ENCODE measurements at places on chromosomes 12 and 14.

DNA sequence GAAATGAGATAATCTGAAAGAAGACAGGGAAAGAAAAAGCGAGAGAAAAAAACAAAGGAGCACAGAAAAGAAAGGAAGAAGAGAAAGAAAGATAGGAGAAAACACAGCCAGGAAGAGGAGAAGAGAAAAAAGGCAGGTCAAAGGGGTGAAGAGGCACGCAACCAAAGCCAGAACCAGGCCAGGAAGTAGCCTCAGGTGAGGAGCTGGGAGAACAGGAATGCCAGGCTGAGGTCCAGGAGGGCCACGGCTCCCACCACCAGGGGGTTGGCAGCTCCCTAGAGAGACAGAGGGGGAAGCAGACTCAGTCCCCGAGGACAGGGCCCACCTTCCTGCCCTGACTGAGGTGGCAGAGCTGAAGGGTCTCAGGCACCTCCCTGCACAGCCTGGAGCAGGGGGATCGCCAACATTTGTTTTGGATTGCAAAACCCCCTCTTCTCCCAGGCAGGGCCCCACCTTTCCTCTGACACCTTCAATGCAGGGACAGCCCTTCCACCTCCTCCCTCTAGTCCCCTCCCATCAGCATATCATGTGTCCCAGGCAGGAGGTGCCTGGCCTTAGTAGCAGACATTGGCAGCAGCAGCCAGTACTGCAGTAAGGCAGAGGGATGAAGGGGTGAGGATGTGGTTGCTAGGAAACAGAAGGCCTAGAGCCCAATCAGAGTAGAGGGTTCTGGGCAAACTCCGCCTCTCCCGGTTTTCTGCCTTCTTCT is 2.0 kb upstream of the AP1G2 start:
- no peak for DNase-seq

DNA sequence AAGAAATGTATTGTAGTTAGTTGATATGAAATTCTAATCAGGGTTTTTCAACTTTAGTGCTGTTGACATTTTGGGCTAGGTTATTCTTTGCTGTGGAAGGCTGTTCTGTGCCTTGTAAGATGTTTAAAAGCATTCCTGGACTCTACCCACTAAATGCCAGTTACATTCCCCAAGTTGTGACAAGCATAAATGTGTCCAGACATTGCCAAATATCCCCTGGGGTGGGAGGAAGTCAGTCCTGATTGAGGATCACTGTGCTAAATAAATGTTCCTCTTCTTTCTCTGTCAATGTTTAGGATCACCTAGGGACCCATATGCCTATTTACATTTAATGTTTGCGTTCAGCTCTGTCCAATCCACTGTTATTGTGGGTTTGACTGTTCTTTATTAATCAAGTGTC is 268.3 kb downstream of the TMTC2 start:
- no peak for DNase-seq

GRCh38 chr12:91640021-91640420 is 457.4 kb upstream of the DCN start:
- no peak for DNase-seq

DNA sequence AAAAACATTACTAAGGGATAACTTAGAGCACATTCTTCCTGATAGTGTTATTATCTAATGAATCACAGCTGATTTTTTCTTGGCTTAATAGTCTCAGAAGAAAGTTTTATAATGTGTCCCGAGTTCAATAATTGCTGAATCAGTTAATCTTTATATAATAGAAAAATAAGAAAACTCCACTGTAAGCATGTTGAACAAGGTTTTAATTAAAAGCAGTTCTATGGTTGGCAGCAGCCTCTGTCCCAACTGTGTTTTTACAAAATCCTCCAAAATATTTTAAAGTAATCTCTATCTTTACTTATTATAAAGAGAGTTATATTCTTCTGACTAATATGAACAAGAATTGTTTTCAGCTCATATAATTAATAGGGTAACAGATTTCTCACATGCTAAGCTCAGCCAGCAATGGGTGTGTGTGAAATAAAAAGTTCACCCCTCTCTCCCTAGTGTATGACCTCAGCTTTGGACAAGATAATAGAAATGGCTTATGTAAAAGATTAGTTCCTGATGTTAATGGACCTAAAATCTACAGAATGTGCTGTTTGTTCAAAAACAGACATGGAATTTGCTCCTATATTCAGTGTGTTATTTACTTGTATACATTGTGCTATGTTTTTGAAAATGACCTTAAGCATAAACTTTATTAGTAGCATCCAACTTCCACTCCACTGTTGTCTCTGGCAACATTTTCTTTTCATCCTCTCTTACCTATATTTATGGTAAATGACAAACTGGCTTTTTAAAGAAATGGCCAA is 67.1 kb upstream of the DCN start:
- DNase-seq, result no peak

DNA sequence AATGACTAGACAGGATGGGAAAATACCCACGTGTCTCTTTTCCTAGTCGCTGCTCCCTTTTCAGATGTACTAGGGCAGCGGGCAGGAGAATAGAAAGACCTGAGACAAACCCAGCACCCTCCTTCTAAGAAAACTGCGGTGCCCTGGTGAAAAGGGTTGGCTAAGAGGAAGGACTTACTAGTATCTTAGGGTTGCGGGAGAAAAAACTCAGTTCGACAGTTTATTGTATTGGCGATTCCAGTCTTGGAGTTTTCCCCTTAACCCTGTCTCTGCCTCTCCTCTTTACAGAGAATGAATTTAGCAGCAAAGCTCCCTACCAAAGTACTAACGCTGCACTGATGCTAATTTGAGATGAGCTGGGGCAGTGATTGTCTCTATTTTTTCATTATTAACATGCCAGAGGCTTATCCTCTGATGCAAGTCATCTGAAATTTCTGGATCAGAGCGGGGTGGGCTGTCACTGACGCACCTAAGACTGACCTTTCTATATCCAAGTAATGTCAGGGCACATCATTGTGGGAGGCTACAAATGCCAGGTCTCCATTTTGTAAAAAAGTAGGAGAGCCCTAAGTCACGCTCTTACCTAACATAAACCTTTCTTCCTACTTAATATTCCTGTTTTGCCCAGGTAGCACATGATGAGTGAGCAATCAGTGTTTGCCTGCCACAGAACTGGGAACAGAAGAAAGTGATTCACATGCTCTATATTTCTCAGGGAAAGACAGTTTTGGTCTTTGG is 916 bp upstream of the PAWR start:
- DNase-seq, result peak; percentile 92

- no peak for DNase-seq
Observed at GRCh38 chr12:11768233-11768965, 118.9 kb downstream of the ETV6 start.

DNA sequence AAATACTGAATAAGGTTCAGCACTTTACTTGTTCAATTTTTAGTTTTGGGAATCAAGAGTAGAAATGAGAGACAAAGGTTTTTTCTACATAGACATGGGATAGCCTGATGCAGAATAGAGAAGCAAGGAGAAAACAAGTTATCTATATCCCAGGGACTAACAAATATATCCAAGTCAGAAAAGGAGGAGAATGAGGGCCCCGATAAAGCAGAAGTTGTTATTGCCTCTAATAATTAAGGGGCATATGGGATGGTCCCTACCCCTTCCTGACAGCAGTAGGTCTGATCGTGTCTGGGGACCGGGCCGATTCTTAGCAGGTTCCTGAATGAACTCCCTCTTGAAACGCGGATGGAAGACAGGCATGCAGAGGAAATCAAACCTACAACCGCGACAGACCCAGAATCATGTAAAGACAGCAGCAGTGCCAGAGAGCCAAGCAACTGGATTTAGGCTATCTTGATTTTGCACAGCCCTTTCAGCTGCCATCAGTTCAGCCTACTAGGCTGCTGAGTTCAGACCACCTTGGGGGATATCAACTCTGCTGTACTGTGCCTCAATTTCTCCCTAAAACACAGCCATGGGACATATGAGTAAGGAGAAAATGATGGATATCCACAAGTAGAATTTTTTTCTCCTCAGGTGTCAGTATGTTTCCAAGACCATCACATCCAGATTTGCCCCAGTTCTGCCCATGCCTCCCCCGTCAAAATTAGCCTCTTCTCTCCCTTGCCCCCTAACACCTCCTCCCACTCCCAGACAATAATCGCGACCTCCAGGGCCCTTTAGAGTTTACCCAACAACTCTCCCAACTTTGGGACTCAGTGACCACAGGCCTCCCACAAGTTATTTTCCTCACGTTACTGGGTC is 706 bp downstream of the PRMT5 start:
- no peak for DNase-seq

DNA sequence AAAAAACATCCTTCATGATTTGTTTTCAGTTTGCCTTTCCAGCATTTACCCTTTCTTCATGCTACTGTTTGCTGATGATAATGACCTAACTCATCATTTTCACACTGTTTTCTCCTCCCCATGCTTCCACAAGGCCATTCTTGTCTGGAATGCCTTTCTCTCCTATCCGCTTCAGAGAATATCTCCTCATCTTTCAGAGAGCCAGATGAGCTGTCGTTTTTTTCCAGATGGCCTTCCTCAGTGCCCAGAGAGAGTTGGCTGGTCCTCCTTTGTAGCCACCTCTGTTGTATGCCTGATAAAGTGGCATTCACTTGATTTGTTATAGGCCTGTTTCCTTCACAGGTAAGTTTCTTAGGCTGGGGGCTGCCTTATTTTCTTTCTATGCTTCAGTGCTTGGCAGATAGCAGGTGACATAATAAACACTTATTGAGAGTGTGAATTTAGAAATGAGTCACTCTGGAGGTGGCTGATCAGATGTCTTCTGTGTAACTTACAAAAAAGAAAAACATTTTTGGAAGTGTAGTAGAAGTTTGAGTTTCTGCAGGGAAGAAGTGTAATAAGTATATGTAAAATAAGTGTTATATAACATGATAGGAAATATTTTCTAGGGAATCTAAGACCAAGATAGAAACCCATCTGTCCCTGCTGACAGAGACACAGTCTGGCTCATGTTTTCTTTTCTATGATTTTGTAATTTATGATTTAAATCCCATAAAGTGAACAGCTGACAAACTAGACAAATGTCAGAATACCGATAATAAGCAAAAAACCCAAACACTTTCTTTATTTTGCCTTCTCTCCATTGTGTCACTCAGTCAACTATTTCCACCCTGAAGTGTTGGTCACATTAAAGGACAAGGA is 174.5 kb downstream of the DACT1 start:
- DNase-seq, result no peak

GRCh38 chr14:29814156-29815015 is 113.3 kb downstream of the PRKD1 start:
- DNase-seq, result no peak

DNA sequence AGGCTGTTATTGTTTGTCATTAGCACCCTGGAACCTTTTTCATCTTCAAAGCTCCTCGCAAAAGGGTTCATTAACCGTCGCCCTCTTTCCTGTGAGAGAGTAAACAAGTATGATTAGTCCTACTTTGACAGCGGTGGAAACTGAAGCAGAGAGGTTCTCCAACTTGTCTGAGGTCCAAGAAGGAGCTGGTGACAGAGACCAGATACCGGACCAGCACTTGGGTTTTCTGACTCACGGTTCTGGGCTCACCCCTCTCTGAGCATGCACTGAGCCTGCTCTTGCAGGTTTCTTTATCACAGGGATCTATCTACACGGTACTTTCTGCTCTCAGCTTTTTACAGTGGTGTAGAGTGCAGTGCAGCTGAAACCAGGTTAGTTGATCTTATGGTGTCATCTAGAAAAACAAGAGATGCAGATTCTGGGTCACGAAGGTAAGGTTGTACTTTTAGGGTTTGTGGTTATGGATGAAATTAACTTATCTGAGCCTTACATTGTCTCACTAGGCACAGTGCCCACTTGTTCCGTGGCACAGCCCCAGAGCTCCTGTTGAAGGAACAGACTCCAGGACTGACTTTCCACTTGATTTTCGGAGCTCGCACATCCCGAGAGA is 62.1 kb downstream of the PPP2R5C start:
- no peak for DNase-seq

GRCh38 chr12:65200007-65200665 is 30.8 kb downstream of the LEMD3 start:
- no peak for DNase-seq

DNA sequence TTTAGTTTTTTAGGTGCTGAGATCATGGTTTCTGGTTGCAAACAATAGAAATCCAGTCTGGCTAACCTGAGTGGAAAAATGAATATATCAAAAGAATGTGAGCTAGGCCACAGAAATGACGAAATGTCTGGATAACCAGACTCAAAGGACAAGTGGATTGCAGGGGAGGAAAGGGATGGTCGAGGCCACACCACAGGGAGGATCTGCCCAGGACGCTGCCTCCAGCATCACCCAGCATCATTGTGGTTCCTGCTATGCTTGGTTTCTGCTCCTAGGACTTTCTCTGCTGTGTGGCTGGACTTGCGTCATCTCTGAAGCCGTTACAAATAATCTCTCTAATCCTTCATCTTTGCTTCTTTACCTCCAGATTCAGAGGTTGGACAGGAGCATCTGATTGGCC is 80.4 kb downstream of the TTC8 start:
- no peak for DNase-seq

DNA sequence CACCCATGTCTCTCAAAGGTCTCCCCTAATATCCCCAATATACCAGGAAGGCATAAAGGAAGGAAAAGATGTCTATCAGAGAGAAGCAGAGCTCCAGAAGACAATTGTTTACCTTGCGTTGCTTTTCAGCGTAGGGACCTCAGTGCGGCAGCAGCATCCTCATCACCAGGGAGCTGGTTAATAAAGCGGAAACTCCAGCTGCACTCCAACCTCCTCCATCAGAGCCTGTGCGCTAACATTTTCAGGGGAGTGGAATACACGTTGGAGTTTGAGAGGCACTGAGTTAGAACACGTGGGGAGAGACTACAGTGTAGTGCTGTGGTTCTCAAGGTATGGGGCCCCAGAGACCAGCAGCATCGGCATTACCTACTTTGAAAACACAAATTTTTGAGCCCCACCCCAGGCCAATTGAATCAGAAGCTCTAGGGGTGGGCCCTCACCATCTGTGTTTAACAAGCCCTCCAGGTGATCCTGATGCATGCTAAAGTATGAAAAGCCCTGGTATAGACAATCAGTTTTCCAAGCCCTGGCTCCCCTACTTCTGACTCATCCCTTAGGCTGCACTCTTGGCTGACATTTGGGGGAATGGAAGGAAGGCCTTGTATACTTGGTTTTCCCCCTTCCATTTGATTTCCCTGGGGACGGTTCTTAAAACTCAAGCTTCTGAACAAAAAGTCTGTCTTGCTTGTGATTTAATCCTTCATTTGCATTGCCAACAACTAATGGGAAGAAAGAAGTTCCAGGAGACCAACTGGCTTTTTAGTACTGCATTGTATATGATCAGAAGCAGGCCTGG is 419.0 kb upstream of the CCDC196 start:
- no peak for DNase-seq

GRCh38 chr12:113478351-113479011 is 6.8 kb upstream of the LHX5 start:
- DNase-seq, result no peak

GRCh38 chr12:82082501-82082900 is 275.7 kb downstream of the CCDC59 start:
- DNase-seq, result no peak

Data from NCI-H460 (cell line).